ENCODE measurements at places on chromosomes 7 and 10.

- DNase-seq = peak; percentile 74
Observed at GRCh38 chr10:683448-684071, 5.9 kb downstream of the DIP2C start.

- DNase-seq = no peak
Observed at GRCh38 chr10:76644476-76644875, 993.1 kb downstream of the KCNMA1 start.

GRCh38 chr7:132709971-132710567 is 133.8 kb upstream of the PLXNA4 start:
- no peak for DNase-seq

DNA sequence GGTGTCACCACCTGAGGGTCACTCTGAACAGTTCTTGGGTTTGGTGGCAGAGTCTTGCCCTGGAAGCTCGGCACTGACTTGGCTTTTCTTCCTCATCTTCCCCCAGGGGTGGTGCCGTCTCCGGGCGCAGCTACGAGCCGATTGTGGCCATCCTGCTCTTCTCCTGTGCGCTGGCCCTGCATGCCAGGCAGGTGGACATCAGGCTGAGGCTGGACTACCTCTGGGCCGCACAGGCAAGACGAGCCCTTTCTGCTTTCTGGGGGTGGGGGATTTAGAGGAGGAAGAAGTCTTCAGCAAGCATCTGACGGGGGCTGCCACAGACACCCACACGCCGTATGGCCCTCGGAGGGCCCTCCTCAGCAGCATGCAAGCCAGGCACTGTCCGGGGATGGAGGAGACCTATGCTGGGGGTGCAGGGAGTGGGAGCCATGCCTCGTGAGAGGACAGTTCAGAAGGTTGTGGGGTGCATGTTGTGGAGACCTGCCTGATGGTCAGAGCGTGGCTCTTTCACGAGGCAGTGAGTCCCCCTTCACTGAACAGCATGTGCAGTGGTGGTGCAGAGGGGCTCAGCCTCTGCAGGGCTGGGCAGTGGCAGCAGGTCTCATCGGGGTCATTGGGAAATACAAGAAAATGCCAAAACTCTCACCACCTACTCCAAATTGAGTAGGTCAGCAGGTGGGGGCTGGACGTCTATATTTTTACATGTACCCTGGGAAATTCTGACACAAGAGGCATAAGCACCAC is 112.4 kb downstream of the ADCY1 start:
- DNase-seq = no peak

DNA sequence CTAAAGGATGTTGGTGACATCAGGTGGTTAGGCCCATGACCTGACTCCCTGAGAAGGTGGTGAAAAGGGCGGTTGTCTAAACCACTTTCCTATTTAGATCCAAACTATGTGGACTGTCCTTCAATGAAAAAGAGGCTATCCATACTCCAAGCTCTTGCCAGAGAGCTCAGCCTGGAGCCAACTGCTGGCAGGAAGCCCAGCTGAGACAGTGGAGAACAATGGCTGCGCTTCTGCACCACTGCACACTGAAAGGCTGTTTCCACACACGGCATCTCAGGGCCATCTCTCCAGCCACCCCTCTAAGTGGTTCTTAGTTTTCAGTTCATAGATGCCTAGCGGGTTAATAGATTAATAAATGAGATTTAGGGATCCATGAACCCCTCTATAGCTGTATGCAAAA is 488.8 kb upstream of the ZMIZ1 start:
- no peak for DNase-seq

DNA sequence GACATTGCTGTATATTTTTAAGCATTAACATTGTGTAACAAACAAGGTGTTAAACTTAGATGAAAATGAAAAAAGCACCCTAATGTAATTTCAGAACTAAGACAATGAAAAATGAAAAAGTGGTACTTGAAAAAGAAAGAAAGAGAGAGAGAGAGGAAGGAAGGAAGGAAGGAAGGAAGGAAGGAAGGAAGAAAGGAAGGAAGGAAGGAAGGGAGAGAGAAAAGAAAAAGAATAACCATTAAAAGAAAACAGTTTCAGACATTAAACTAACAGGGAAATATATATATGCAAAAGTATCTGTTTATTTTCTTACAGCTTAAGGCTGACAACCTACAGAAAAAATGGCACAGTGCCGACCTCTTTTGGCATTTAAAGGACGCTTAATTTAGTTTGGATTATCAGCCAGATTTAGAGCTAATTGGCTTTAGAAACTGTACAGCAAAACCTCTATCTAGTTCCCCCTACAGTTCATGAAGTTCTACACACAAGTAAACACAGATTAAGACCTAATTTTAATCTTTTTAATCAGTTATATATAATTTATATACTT is 13.8 kb downstream of the MTERF1 start:
- DNase-seq = no peak

DNA sequence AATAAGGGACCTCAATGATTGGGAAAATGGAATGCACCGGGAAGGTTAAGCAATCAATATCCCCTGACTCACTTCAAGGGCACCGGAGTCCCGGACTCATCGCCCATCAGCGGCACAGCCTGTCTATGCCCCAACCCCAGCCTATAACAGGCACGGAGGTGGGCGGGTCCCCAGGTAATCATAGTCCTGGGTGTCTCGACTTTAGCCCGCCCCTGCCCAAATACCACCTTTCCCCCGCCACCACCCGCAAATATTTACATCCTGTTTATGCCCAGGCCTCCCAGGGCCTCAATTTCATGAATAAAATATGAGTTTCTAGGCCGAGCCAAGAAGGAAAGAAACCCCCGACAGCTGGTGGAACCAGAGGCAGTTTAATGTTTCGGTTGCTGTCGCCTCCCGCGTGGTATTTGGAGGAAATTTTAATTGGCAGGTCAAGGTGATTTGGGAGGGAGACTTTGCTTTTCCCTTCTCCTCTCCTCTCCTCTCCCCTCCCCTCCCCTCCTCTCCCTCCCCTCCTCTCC is 15.6 kb upstream of the RFC2 start:
- no peak for DNase-seq

DNA sequence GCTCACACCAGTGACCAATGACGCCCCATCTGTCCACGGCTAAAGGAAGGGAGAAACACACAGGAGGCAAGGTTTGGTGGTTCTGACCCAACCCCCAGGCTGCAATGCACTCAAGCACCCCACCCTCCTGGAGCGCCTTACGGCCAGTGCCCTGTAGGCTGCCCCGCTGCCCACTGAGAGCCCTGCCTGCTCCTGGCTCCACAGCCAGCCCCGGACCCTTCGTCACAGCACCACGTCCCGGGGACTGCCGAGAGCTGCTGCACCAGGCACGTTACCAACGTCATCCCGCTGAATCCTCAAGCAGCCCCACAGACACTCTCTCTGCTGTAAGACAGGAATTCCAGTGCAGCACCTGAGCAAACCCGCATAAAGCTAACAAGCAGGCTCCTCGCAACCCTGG is 87.8 kb downstream of the MAD1L1 start:
- no peak for DNase-seq

DNA sequence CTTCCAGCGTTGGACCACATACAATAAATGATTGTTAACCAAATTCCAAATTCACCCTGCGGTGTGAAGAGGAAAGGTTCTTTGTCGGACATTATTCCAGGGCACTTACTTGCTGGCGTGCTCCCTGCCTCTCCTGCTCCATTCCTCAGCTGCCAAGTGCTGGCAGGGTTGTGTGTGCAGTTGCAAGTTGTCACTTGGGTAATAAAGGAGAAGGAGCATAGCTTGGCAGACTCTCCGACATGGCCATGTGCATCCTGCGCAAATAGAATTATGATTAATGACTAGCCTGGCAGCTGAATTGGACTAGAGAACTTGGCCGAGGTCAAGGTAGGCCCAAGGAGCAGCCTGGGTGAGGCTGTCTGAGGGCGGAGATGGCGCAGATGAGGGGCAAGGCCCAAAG is 92.3 kb upstream of the ELMO1 start:
- DNase-seq = no peak

DNA sequence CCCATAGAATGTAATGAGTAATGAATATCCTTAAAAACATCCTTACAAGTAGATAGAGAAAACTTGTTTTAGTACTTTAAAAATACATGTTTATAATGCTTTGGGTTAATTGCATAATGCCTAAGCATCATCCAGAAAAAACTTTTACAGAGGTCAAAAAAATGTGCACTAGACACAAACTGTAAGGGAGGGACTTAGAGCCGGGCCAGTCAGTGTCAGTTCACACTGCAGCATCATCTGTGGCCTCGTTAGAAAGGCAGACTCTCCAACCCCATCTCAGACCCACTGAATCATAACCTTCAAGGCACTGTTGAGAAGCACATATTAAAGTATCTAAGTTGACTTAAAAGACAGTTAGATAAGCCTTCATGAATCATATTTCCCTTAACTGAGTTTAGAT is 230.1 kb upstream of the PRPS1L1 start:
- no peak for DNase-seq

DNA sequence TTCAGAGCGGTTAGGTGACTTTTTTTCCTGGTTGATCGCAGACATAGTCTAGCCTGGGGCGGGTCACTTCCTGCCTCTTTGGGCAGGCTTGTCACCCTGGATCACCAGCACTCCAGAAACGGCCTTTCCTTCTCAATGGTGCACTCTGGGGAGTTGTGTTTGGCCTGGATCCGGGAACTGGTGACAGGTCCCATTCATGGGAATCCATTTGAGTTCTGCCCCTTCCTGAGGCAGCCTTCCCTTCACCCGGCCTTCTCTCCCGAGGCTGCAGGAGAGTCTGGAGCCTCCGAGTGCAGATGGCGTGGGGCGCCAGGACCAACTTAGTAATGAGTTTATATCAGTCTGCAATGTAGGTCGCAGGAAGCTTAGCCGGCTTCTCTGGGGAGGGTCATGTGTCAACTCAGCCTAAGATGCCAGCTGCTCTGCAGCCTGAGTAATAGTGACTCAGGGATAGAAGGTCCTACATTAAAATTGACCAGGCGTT is 54.2 kb downstream of the TACR2 start:
- DNase-seq = no peak

DNA sequence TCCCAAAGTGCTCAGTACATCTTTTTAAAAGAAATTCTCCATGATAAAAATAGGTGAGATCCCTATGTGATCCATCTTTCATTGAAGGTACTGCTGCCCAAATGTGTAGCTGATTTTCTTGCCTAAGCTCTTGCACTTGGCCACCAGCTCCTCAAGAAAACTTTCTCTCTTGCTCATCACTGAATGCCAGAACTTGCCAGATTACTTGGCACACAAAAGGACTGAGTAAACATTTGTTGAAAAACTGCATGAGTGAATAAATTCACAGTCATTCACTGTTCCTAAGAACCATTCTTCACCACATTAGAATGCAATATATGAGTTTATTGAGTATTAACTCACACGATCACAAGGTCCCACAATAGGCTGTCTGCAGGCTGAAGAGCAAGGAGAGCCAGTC is 99.9 kb downstream of the TRIL start:
- peak; percentile 59 for DNase-seq

DNA sequence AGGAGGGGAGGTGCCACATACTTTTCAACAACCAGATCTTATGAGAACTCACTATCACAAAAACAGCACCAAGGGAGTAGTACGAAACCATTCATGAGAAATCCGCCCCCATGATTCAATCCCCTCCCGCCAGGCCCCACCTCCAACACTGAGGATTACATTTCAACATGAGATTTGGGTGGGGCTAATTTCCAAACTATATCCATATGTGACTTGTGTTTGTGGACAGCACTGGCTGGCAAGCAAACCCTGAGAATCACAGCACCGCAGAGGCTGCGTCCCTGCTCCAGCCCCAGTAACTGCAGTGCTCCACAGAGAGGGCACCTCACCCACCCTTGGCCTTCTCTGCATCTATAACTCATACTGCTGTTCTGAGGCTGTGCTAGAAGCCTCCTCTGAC is 211.2 kb upstream of the PODXL start:
- no peak for DNase-seq

GRCh38 chr7:134826105-134826504 is 46.7 kb downstream of the CALD1 start:
- DNase-seq = no peak

GRCh38 chr10:97401455-97401919 is 347 bp upstream of the RRP12 start:
- no peak for DNase-seq

DNA sequence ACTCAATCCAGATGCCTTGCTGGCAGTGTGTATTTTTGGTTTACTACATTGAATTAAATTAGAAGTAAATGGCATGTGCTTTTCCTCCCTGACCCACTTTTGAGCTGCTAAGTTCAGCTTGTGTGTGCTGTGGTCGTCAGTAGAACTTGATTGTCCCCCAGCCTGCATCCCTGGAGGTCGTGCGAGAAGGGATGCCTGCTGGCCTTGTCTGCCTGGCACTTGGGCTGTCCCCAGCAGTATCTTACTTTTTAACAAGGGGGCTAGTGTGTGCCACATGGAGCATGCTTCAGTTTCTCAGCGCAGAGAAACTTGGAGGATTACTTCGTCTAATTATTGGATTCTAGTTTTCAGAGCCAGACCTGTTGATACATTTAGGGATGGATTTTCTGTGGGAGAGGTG is 80.2 kb downstream of the ADCY1 start:
- no peak for DNase-seq

DNA sequence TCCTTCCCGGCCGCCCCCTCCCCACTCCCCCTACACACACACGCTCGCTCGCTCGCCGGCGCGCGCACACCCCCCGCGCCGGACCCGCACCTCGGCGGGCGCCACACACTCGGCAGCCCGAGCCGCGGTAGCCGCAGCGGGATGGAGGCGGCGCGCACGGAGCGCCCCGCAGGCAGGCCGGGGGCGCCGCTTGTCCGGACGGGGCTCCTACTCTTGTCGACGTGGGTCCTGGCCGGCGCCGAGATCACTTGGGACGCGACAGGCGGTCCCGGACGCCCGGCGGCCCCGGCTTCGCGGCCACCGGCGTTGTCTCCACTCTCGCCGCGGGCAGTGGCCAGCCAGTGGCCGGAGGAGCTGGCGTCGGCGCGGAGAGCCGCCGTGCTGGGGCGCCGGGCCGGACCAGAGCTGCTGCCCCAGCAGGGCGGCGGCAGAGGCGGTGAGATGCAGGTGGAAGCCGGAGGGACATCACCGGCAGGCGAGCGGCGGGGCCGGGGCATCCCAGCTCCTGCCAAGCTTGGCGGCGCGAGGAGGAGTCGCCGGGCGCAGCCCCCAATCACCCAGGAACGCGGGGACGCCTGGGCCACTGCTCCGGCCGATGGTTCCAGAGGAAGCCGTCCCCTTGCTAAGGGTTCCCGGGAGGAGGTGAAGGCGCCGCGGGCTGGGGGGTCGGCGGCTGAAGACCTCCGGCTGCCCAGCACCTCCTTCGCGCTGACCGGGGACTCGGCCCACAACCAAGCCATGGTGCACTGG is at the start of gene SORCS3:
Gene SORCS3 (plus strand): TSS at position 104 of the 750 bp plus-strand sequence.
- DNase-seq = no peak

GRCh38 chr10:73785721-73786511 is 510 bp downstream of the ZSWIM8 start:
- DNase-seq = no peak

GRCh38 chr7:3466261-3466660 is 165.2 kb downstream of the SDK1 start:
- no peak for DNase-seq

GRCh38 chr10:7426349-7426748 is 15.5 kb upstream of the SFMBT2 start:
- no peak for DNase-seq

- no peak for DNase-seq
Observed at GRCh38 chr7:35593899-35594298, 101.0 kb downstream of the HERPUD2 start.

- DNase-seq = peak; percentile 68
Observed at GRCh38 chr10:110859973-110860376, 11.8 kb upstream of the PDCD4 start.

All from AG04449 (cell line).